ENCODE measurements at places on chromosomes 7 and 10.

DNA sequence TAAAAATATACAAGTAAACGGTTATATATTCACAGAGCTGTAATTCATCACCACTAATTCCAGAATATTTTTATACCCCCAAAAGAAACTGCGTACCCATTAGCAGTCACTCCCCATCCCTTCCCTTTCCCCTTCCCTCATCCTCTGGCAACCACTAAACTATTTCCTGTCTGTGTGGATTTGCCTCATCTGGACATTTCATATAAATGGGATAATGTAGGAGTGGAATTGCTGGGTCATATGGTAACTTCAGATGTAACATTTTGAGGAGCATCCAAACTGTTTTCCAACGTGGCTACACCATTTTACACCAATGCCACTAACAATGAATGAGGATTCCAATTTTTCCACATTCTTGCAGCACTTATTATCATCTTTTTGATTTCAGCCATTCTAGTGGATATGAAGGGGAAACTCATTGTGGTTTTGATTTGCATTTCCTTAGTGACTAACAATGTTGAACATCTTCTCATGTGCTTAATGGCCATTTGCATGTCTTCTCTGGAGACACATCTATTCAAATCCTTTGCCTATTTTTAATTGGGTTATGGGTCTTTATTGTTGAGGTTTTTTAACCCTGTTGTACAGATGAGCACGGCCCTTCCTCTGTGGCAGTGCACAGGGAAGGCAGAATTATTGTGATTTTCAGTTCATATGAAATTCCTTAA lies 79.2 kb downstream of the RBM20 start:
- no peak for DNase-seq

DNA sequence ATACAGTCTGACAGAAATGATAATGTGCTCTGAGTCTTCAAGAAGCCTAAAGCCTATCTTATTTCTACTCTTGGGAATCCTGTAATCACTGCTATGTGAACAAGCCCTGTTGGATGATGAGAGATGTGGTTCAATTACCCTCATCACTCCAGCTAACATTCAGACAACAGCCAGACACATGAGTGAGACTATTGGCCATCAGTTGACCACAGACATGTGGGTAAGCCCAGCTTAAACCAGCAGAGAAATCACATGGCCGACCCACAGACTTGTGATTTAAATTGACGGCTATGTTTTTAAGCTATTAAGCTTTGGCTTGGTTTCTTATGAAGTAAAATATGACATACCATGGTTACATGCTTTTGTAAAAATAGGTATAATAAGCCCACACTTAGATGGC lies 2.6 kb downstream of the MBL2 start:
- DNase-seq = no peak

- no peak for DNase-seq
These were observed 29.1 kb downstream of the EPC1 start for GRCh38 chr10:32317795-32318357.

DNA sequence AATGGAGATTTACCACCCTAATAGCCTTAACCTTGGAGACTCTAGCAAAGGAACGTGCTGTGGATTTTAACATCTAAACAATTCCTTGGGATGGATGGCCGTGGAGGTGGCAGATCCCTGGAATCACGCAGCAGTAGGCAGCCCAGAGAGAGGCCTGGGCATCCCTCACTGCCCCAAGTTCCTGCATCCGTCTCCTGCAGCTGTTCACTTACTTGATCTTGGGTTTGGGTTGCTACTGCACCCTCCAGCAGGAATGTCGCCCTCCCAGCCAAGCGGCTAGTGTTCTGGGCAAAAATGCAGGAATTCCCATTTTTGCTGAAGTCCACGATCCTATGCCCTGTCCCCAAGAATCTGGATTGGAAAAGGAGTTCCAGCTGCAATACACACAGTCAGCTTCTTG lies 166.7 kb upstream of the SH2B2 start:
- no peak for DNase-seq

DNA sequence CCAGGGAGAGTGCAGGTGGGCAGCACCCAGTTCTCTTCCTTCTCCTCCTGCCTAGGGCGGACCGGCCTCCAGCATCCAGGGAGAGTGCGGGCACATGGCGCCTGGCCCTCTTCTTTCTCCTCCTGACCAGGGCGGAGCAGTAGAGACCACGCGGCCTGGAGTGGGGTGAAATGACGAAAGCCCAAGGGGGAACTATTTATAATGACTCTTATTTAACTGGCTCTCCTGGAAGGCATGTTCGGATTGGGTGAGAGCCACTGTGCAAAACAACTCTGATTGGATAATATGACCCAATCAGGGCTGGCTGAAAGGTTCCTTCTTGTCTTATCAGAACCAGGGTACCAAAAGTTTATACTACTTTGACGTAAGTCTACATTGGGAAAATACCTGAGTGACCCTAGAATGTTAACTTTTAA lies 63.1 kb downstream of the ZNF37A start:
- no peak for DNase-seq

DNA sequence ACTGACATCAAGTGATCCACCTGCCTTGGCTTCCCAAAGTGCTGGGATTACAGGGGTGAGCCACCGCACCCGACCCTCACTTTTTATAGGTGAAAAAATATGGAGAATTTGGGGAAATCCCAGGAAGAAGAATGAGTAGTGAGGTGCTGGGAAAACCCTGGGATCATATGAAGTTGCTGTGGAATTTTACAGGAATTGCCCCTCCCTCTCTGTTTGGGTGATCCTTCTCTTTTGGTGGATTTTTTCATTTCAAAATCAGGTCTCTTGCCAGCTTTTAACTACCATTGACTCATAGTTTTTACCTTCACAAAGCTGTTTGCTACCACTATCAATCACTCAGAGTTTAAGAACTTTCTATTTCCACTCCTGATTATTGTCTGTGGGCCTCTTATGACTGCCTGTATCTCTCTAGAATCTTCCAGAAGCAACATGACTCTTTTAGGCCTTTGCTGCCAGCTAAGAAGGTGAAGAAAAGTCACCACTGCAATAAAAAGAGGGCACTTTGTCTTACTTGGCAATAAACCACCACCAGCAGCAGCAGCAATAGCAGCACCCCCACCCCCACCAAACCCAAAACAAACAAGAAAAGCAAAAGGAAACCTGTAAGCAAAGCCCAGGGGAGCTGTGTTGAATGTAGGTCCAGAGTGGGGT lies 4.0 kb upstream of the GIMAP8 start:
- DNase-seq = no peak

DNA sequence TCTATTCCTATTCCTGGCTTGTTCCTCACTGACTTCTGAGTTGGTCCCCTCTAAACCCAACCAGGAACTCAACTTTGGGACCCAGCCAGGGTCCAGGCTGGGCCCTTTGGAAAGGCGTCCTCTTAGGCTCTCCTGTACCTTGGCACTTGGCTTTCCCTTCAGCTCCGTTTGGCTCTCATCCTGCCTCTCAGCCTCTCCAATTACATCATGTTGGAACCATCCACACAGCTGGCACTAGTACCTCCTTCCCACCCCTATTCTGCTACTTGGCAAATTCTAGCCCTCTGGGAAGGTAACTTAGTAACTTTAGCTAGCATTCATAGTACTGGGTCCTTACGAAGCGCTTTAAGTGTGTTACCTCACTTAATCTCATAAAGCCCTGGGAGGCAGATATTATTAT lies 205.3 kb upstream of the HABP2 start:
- no peak for DNase-seq

DNA sequence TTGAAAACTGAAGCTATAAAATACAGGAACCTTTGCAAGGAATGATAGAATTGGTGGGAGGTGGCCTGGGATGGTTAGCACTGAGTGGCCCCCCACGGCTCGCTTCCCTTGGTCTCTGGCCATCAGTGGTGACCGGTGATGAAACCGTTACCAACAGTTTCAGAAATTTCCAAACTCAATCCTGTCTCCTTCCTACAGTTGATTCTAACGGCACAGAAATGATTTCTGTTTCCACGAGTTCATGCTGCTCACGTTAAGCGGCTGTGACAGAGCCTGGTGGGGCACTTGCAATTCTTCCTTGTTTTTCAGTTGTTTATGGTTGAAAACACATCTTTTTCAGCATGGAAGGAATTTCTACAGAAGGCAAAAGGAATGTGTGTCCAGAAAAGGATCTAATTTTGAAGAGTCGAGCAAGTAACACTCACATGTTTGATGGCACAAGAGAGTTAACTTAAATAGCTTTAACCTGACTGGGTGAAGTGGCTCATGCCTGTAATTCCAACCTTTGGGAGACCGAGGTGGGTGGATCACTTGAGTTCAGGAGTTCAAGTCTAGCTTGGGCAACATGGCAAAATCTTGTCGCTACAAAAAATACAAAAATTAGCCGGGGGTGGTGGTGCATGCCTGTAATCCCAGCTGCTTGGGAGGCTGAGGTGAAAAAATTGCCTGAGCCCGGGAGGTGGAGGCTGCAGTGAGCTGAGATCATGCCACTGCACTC lies 100.1 kb downstream of the DNAJB6 start:
- no peak for DNase-seq

- no peak for DNase-seq
These were observed 1.8 kb downstream of the INSYN2A start for GRCh38 chr10:127194599-127194998.

Measured in hematopoietic multipotent progenitor cell treated with erythropoietin and hydrocortisone succinate and interleukin-3 and kit ligand, for 6 days (in vitro differentiated cells).